AG09319 (cell line): ENCODE measurements at places on chromosomes 16 and 17.

GRCh38 chr17:69418535-69418934 is 4.0 kb downstream of the MAP2K6 start:
- no peak for DNase-seq

- DNase-seq: no peak
Measured at GRCh38 chr17:32835291-32835761, 41.6 kb downstream of the MYO1D start.

DNA sequence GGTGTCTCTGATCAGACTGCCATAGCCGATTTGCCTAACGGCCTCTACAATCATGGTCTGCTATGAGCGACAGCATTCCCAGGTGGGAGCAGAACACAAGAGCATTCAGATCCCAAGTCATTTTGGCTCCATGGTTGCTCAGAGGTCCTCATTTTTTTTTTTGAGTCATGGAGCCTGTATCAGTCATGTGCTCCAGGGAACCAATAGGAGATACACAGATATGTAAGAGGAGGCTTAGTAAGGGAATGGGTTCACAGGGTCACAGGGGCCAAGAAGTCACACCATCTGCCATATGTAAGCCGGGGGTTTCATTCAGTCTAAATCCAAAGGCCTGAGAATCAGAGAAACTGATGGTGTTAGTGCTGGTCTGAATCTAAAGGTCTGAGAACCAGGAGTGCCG is 36.8 kb downstream of the CPPED1 start:
- DNase-seq: no peak

DNA sequence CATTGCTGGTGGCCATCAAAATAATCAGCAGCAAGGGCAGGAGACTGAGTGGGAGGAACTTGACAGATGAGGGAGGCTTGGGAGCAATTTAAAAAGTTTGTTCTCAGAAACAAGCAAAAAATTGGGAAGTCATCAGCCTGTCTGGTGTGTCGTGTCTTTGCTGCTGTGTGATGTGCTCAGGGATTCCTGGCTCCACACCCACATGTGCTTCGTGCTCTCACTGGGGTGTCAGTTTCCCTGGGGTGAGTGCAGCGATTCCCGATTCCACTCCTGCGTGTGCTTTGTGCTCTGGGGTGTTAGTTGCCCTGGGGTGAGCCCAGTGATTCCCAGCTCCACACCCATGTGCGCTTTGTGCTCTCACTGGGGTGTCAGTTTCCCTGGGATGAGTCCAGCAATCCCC is 228.1 kb downstream of the SNX29 start:
- no peak for DNase-seq

DNA sequence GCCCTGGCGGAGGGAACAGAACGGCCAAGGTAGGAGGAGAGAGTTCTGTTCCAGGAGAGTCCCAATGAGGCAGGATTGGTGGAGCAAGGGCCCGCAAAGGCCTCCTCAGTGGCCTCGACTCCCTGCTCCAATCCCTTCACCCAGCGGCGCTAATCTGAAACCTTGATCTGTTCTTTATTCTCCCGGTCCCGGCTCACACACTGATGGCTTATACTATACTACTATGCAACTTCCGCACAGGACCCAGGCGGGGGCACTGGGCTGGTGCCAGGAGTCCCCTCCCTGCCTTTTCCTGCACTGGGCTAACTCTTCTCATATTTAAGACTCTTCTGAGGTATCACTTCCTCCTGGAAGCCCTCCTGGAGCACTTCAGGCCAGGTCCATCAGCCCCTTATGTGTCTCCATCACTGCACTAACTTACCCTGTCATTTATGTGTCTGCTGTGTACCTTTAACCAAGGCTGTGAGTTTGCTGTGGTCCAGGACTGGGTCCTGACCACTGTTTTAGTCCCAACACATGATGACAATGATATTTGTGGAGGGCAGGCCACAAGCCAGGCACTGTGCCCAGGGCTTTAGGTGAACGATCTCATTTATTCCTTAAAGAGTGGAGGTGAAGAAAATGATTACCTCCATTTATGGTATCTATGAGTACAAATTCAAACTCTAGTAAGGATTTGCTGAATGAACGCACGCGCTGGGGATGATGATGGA is 6.8 kb downstream of the CCDC102A start:
- DNase-seq: no peak

DNA sequence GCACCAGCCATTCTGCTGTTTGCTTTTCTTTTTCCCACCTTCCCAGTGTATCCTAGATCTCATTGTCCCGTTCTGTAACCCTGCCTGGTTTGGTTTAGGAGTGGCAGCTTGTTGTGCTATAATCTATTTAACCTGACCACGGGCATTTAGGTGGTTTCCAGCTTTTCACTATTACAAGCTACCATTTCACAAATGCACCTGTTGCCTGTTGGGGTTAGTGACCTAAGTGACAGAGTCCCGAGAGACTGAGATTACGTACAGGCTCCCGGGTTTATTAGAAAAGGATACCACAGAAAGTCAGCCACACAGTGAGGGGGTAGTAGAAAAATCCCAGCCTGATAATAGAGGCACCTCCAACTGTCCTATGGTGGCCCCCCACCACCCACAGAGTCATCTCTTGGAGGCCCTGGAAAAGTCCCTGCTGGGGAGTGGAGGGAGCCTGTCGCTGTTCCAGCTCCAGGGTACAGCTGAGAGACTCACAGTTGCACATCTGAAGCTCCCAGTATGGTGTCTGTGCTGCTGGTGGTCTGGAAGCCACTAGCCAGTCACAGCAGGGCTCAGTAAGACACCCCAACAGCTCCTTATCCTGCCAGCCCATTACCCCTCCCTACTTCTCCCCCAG is 21.2 kb downstream of the CLEC16A start:
- DNase-seq: no peak

- DNase-seq: no peak
Measured at GRCh38 chr16:26802440-26802839, 264.3 kb upstream of the C16orf82 start.
